ENCODE measurements at places on chromosomes 12 and 14.
A peak's percentile ranks its signal among the peaks of the same experiment; 100 is the strongest.

GRCh38 chr14:57816568-57817284 is 49.2 kb downstream of the SLC35F4 start:
- no peak for DNase-seq

GRCh38 chr12:40170593-40170992 is 54.2 kb upstream of the LRRK2 start:
- no peak for DNase-seq

DNA sequence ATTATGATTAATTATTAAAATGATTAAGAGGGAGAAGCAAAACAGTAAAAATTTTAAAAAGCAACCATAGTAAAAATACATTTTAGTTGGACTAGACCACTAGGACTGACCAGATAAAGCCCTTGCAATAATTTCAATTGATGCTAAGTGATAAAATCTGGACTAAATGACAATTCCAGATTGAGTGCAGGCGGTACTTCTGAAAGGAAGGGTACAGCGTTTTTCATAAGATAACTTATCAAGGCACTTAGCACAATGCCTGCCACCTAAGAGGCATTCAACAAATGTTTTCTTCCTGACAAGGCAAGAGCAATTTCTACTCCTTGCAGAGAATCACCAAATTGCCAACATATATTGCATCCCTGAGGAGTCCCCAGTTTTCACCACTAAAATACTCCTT is 37.7 kb upstream of the OAS1 start:
- DNase-seq, result no peak

DNA sequence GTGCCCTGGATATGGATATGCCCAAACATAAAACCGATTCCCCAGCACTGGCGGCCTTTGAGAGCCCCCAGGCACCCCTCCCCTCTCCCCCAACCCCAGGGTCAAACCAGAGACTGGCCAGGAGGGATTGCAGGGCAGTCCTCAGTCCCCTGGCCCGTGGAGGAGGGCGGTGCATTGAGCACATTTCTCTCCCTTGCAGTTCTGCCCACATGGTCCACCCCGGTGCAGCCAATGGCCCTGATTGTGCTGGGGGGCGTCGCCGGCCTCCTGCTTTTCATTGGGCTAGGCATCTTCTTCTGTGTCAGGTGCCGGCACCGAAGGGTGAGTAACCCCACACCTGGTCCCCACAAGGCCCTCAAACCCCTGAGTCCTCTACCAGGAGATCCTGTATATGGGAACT is 3.4 kb upstream of the GPR162 start:
- DNase-seq, result peak; percentile 65

GRCh38 chr14:72023128-72024042 is 91.2 kb downstream of the RGS6 start:
- DNase-seq, result no peak

- DNase-seq, result peak; percentile 6
These were observed 30.4 kb upstream of the IFT81 start for GRCh38 chr12:110093631-110094311.

- no peak for DNase-seq
These were observed 78.3 kb downstream of the MED13L start for GRCh38 chr12:116199160-116199706.

GRCh38 chr12:14691560-14691959 is 4.8 kb downstream of the GUCY2C start:
- DNase-seq, result no peak

DNA sequence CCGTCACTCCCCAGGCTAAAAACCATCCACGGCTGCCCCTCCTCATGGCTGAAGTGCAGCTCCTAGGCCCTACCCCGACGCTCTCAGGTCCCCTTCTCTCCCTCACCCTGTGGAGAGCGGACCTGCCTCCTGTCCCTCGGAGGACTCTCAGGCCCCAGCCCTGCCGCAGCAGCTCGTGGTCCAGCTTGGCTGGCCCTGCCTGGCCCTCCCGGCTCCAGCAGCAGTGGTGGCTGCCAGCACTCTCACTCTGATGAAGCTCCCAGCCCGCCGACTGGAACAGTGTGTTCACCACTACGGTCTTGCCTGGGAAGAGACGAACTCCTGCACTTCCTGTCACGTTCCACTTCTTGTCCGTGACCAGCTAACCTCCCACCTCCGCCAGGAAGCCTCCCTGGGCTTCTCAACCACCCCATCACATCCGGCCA is 11.1 kb downstream of the BAG5 start:
- DNase-seq, result no peak

DNA sequence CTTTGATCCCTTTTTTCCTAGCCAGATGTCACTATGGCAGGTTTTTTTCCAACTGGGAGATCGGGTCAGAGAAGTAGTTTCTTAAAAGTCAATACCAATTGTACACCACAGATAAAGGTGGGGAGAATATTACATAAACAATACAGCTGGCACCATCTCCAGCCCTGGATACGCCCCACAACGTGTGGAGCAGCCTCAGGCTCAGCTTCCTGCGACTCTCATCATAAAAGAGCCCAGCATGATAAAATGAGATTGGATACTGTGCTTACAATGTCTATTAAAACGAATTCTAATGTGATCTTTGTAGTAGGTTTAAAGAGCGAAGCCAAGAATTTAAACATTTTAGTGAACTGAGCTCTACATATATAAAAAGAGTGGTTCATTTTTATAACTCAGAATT is 21.5 kb downstream of the EFCAB11 start:
- DNase-seq, result no peak

GRCh38 chr12:104990950-104991349 is 4.8 kb downstream of the NOPCHAP1 start:
- DNase-seq, result no peak

GRCh38 chr12:112998987-112999767 is 20.9 kb downstream of the OAS2 start:
- no peak for DNase-seq

- DNase-seq, result no peak
These were observed 62.8 kb downstream of the HRK start for GRCh38 chr12:116818341-116818856.

GRCh38 chr14:56555921-56556570 is 23.6 kb upstream of the TMEM260 start:
- no peak for DNase-seq

- DNase-seq, result no peak
These were observed 66.7 kb downstream of the RESF1 start for GRCh38 chr12:32025906-32026305.

DNA sequence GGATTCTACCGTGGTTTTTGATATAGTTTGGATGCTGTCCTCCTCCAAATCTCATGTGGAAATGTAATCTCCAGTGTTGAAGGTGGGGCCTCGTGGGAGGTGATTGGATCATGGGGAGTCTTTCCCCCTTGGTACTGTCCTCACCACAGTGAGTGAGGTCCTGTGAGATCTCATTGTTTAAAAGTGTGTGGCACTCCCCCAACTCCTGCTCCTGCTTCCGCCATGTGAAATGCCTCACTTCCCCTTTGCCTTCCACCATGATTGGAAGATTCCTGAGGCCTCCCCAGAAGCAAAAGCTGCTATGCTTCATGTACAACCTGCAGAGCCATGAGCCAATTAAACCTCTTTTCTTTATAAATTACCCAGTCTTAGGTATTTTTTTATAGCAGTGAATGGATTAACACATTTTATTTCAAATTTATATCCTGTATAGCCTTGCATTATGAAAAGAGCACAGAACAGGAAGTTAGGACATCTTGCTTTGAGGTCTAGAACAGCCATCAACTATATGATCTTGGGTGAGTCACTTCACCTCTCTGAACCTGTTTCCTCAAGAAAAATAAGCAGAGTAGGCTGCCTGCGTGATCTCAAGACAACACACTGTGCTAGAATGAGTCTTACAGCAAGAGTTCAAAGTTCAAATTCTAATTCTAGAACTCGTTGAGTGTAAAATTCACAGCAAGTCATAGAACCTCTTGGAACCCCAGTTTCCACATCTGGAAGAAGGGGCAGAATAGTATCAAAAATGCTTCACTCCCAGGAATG is 160.9 kb upstream of the EEA1 start:
- no peak for DNase-seq

- peak; percentile 85 for DNase-seq
These were observed 644 bp downstream of the NAB2 start for GRCh38 chr12:57089271-57090245.

DNA sequence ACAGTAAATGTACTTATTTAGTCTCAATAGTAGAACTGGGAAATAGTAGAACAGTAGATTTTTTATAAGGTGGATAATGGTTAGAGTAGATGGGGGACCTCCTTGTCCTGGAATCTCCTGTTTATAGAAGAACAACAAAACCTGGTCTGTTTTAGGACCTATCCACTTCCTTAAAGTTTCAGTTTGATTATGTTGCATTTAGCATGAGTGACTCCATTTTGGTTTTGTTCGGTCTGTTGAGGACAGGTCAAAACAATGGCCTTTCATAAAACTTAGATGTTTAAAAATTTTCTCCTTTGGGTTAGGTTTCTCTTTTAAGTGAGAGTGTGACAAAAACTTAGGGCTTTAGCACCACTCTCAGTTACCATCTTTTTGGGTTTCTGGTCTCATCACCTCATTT is 308.9 kb downstream of the BTG1 start:
- no peak for DNase-seq

DNA sequence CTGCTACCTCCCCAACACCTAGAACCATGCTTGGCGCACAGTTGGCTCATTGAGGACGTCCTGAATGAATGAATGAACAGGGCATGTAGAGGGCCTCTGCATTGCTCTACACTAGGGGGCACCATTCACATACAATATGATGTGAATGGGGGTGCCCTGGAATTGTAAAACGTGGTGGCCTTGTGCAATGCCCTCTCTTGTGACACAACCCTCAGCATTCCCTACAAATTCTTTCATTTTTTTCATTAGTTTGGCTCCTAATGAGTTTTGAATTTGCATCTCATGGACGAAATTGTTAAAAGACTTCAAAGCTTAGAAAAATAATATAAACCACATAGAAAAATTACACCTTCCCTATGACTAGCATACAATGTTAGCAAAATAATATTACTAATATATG is 2.3 kb upstream of the DIO2 start:
- no peak for DNase-seq

DNA sequence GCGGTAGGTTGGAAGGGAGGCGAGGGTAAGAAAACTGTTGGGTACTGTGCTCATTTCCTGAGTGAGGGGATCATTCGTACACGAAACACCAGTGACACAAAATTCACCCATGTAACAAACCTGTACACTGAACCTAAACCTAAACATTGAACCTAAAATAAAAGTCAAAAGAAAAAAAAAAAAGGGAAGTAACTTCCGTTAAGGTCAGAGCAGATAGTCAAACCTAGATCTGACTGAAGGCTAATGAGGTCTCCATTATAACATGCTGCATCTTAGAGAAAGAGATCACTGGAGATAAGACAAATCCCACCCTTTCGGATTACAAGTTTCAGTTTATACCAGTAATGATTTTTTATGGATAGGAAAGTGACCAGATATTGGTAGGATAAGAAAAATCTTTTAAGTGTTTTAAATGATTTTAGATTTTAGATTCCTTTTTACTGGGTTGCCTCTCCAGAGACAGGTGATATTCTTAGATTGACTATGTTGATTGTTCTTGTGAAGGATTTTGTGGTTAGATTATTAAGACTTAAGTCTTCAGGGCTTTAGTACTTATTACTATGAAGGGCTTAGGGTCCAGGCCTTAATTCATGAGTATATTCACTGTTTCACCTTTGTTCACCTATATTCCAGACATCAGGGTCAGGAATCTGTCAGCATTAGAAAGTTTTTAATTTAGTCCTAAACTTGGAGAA is 11.2 kb upstream of the NCKAP1L start:
- DNase-seq, result no peak

DNA sequence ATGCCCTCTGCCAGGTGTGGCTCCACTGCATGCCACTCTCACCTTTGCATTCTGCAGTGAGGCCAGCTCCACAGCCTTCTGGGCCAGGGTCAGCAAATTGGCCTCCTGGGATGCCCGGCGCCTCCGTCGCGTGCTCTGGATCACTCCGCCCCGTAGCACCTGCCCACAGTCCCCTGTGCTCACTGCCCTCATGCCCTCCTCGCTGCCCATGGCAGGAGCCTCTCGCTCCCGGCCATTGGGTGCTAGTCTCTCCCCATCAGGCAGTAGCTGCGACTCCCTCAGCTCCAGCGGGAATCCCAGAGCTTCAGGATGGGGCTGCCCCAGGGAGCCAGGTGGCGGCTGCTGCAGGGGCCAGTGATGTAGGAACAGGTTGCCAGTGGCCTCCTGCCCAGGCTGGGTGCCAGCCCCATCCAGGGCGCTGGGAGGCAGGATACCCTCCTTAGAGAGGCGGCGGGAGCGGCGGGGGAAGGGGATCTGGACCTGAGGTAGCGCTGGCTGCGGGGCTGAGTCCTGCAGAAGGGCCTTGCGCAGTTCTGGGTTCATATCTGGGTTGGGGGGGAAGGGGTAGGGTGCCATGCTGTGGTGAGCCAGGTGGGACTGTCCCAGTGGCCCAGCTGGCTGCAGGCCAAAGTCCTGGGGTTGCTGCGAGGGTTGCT is 24.5 kb upstream of the PNMA1 start:
- DNase-seq, result no peak

GRCh38 chr12:6158749-6159148 is 34.3 kb upstream of the VWF start:
- no peak for DNase-seq

GRCh38 chr12:103780093-103780440 is 61.0 kb downstream of the NT5DC3 start:
- DNase-seq, result no peak

DNA sequence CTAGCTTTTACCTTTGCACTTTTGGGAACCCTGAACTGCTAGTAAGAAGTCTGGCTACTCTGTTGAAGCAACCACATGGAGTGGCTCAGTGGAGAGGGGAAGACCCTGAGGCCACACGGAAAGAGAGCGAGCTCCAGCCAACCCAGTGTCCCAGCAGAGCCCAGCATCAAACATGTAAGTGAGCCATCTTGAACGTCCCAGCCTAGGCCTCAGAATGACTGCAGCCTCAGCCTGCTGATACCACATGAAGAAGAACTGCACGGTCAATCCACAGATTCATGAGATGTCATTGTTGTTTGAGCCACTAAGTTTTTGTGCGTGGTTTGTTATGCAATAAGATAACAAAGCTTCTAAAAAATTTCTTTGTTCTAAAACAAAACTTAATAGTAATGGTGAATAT is 40.2 kb downstream of the TFCP2 start:
- DNase-seq, result no peak

- no peak for DNase-seq
These were observed 140.8 kb downstream of the DAD1 start for GRCh38 chr14:22448035-22448904.

DNA sequence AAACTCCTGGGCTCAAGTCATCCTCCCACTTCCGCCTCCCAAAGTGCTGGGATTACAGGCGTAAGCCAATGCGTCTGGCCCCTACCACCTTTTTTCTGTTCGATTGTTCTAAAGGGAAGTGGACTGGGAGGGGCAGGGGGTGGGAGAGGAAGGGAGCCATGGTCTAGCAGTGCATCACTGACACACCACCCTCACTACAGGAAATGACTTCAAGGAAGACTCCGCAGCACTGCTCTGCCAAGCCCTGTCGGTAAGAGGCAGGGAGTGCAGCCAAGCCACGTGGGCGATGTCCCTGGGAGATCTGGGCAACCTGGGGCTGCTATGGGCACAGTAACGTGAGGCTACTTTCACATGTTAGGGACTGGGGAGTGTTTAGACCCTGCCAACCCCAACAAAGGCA is 18.0 kb downstream of the LRRC74A start:
- DNase-seq, result no peak

DNA sequence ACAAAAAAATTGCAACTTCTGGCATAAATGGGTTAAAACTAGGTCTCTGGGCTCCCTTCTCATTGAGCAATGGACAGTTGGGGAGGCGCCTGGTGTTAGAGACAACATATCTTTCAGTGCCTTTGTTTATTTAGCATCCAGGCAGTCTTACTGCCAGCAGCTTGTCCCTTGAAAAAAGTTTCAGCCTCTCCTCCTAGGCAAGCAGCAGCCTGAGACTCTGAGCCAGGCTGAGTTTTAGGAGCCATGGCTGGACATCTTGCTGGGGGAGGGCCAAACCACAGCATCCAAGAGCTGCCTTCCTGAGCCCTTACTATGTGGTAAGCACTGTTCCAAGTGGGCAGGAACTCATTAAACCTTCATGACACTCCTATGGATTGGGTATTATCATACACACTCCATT is 10.1 kb upstream of the JDP2 start:
- DNase-seq, result no peak
